ENCODE measurements at places on chromosomes 2 and 18.

DNA sequence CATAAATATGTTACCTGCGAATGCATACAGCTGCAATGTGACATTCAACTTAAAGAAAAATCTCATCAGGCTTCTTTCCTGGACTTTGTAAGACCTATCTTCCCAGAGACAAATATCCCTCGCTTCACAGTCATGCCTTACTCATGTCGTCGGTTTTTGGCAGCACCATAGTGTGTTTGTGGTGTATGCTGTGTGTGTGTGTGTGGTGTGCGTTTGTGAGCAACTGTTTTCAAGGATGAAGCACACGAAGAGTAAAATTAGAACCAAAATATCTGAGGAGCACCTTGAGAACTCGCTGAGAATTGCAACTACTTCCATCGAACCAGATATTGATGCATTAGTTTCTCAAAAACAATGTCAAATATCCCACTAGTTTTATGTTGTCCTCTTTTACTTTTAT, 56.9 kb downstream of the ASB1 start:
- DNase-seq: no peak

GRCh38 chr18:49112664-49113063, 161.9 kb upstream of the SMAD7 start:
- no peak for DNase-seq

DNA sequence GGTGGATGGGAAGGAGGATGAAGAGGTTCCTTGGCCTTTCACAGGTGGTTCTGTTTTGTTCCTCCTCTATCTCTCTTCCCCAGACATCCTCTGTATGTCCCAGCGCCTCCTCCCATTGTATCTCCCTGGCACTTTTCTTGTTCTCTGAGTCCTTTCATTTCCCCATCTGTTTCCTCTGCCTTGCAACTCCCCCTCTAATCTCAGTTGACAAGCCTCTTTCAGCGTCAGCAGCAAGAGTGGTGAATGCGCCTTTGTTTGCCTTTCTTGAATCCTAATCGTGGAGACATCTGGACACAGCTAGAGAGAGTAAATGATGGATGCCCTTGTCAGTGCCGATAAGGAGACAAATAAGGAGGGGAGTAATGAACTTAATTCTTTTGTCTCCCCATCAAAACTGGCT, 167.0 kb downstream of the NDUFA10 start:
- no peak for DNase-seq

DNA sequence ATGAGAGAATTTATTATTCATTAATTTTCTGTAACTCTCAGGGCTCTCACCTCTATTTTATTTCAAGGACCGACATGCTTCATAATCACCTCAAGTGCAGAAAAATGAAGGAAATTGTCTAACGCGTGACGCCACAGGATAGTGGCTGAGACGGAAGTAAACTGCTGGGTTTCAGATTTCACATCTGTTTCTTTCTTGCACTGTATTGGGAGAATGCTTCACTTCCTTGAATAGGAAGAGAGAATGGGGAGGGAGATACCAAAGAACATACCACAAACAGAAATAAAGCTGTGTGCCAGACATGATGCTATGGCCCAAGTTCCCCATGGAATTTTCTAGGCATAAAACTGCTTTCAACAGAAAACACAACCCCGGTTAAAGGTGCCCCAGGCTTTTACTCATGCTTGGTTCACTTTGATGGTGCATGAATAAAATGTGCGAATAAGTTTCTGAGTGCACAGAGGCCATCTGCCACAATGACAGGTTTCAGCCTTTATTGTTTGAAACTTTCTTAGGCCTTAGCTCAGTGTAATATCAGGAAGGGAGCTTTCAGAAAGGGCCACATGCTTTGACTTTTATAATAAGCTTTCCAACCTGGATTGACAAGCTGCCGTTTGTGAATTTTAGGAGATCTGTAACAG, 1116.4 kb downstream of the SOCS6 start:
- DNase-seq: no peak

DNA sequence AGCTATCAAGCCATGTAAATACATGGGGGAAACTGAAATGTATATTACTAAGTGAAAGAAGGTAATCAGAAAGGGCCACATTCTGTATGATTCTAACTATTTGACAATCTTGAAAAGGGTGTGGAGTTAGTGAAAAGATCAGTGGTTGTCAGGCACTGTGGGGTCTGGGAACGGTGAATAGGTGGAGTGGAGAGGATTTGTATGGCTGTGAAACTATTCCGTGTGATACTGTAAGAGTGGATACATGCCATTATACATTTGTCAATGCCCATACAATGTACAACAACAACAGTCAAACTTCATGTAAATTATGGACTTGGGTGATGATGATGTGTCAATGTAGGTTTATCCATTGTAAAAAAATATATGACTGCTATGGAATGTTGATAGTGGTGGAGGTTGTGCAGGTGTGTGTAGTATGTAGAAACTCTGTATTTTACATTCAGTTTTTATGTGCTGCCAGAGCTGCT, 1116.2 kb downstream of the SUCLG1 start:
- DNase-seq: no peak

DNA sequence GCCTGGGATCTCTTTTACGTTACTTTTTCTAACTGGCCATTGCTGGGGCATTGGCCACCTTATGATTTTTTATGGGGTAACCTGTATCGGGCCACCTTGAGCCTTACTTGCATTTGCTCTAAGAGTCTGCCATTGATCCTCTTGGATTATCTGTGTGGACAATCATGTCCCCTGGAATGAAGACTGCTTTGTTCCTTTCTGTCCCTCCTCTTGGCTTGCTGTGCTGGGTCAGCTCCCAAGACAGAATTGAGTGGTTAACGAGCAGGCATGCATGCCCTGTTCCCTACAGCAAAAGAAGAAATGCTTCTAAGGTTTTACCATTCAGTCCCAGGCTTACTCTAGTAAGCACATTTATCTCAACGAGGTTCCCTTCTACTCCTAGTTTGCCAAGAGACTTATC, 46.3 kb downstream of the MAL start:
- DNase-seq: no peak

DNA sequence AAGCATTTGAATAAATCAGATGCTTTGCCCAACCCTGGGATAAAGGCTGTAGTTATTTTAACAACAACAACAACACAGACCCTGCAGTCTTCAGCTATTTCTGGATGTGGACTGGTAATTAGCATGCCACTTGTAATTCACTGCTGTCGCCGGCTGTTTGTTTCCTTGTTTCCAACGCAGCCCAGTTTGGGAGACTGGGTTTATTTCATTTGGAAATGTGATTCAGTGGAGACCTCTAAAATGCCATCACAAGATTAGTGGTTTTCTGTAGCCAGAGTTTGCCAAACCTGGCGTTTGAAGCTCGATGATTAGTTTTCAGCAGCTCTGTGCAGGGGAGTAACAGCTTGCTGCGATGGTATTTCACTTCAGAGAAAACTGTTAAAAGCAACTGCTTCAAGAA, 83.5 kb downstream of the LDLRAD4 start:
- no peak for DNase-seq

- DNase-seq: no peak
Measured at GRCh38 chr2:160290598-160290997, 90.5 kb upstream of the ITGB6 start.

- no peak for DNase-seq
Measured at GRCh38 chr2:239104800-239105199, 256.9 kb downstream of the TWIST2 start.

- DNase-seq: no peak
Measured at GRCh38 chr2:31176742-31177141, 38.5 kb upstream of the GALNT14 start.

- no peak for DNase-seq
Measured at GRCh38 chr2:188726626-188727247, 247.4 kb upstream of the COL3A1 start.

- DNase-seq: no peak
Measured at GRCh38 chr2:70094171-70094977, 7.1 kb downstream of the PCBP1 start.

DNA sequence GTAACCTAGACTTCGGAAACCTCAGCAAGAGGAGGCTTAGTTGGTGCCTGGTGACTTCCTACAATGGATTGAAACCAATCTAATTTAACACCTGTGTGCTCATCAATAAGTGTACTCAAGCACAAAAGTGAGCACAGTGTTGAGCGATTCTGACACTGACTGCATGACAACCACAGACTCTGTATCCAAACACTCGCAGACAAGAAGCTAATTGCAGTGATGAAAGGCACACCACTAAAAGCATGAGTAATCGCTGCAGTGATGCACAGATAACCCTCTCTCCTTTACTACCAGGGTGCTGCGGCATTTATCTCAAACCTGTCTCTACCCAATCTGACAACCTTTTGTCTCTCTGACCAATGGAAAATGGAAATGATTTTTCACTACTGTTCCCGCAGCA, 168.1 kb downstream of the AFF3 start:
- DNase-seq: no peak

DNA sequence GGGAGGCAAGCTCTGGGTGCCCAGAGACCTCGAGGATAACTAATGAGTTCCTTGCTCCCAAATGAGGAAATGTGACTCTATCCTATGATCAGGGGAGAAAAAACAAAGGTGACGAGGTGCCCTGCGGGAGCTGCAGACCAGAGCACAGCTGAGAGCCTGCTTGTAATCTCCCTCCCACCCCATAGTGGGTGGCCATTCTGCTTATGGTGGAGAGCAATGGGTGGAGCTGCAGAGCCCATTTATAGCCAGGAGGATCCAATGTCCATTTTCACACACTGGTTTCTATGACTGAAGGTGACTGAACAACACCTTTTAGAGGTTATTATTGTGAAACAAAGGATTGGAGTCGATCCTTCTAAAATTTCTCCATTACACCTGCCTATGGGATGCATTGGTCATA, 153.3 kb downstream of the COL6A3 start:
- no peak for DNase-seq

- no peak for DNase-seq
Measured at GRCh38 chr18:24420551-24420950, 5.9 kb upstream of the IMPACT start.

DNA sequence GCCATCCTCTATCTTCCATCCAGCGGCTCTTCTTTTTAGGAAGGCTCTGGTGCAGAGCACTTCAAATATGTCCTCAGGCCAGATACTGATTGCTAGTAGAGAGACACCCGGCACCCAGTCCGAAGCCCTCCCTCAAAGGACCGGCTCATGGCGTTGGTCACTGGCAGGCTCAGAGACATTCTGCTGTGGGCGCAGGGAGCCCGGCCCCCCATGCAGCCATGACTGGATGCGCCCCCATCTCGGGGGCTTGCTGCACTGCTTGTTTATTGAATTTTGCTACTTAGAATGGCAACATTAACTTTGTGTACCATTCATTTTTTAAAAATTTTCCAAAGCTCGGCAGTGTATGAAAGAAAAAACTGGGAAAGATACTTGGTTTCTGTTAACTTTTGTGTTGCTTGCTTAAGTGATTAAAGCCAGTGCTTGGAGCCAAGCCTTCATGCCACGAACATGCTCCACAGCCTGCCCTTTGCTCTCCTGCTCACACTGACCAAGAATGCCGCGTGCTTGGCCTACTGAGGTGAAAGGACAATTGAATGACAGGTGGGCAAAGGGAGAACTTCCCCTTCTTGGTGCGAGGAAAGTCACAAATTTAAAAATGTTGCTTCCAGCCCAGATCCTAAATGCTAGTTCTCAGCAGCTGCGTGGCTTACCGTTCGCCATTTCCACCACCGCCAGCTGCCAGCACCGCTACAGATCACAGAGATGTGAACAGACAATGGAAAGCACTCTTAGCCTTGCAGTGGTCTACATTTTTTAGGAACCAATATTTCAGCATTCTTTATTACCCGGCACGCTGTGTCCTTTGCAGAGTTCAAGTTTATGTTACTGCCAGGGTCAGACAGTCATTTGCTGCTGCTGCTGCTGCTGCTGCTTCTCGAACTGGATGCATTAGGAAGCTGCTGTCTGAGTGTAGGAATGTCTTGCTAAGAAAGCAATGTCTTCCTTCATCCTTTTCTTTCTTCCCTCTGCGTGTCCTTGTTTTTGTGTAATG, 76.7 kb downstream of the FAM210A start:
- no peak for DNase-seq

Data from NCI-H446 (cell line).